DMS 273 treated with DMSO at 0.1 percent for 48 hours (cell line): ENCODE measurements at places on chromosomes 12 and 14.

DNA sequence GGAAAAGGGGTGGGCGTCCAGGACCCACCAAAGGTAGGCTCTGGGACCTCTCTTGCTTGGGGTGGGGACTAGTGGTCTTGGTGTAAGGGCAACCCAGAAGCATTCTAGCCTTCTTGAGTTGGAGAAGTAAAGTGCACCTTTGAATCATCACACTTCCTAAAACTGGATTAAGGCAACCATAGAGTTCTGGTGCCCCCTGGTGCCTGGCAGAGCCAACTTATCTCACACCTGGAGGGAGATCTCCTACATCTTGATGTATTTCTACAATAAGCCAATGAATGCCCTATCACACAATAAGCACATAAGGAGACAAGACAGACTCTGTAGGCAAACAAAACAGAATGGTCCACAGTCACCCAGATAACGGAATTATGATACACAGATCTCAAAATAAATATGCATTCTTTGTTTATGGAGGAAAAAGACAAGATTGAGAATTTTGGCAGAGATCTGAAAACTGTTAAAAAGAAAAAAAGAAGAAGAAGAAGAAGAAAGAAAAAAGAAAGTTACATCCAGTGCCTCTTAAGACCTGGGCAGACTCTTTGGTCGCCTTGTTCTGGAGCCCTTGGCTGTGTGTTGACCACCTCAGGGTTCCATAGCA is 95.9 kb upstream of the PPP2R5C start:
- peak; percentile 13 for DNase-seq

GRCh38 chr12:127214186-127214585 is 1052.8 kb upstream of the TMEM132C start:
- no peak for DNase-seq

DNA sequence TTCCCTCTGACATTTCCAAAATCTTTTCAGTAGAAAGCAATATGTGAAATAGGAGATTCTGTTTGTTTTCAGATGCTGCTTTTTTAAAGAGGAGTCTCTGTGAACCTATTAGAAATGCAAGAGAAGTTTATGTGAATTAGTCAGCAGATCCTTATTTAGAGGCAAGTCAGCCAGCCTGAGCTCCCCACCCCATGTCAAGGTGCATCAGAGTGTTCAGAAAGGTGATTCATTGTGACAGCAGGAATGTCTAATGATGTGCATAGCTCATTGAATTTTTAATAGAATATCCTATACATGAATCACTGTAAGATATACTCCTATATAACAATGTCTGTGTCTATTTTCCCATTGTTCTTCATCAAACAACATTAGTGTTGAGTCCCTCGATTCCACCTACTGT is 1222.4 kb upstream of the USP15 start:
- no peak for DNase-seq

DNA sequence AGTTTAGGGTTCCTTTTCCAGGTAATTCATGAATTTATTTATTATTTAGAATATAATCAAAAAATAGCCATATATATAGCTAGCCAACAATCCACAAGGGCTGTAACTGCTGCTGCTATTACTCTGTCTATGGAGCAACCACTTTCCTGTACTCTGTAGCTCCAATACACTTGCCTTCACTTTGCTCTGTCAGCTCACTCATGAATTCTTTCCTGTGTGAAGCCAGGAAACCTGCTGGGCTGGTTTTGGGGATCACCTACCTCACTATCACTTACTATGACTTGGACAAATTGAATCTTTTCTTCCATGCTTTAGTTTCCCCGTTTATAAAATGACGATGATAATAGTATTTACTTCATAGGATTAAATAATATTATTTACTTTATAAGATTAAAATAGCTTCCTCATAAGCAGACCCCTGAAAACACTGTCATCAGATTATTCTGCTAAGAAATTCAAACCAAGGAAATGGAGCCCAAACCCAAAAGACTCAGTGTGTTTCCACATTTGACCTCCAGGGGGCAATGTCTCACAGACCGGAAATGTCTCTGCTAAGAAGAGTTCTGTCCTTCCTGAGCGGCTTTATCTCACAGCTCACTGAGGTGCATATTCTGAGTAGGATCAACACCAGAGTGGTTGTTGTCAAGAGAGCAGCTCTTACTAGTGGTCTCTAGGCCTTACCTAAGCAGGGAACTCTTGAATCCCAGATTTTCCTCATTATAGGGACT is 457.1 kb downstream of the DAD1 start:
- no peak for DNase-seq

DNA sequence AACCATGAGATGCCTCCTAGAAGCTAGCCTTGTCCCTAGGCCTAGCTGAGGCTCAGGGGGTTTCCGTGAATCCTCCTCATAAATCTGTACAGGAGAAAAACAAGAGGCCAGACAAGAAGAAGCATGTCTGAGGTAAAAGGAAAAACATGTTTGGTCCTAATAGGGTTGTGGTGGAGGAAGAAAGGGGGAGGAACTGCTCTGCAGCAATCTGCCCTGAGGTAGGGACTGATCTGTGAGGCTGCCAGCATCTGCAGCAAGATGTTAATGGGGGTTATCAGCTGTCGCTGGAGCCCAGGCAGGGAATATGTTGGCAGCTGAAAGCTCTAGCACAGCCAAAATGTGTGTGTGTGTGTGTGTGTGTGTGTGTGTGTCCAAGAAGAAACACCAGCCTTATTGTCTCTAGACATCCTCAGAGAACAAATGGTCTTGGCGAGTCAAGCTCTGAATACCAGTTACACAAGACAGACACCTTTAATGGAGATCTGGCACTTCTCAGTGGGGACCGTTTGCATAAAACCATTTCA is 218.5 kb downstream of the NUAK1 start:
- DNase-seq: peak; percentile 72

DNA sequence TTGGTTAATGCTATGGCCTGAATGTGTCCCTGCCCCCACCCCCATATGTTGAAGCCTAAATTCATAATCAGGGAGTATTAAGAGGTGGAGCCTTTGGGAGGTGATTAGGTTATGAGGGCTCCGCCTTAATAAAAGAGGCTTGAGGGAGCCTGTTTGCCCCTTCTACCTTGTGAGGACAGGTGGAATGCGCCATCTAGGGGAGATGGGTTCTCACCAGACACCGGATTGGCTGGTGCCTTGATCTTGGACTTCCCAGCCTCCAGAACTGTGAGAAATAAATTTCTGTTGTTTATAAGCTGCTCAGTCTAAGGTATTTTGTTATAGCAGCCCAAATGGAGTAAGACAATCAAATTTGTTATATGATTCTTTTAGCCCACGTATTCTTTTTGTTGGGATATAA is 148.3 kb downstream of the PTCSC3 start:
- DNase-seq: no peak
